Suppressor macrophage (primary cell): ENCODE measurements at places on chromosomes 3 and 15.
A peak's percentile ranks its signal among the peaks of the same experiment; 100 is the strongest.

DNA sequence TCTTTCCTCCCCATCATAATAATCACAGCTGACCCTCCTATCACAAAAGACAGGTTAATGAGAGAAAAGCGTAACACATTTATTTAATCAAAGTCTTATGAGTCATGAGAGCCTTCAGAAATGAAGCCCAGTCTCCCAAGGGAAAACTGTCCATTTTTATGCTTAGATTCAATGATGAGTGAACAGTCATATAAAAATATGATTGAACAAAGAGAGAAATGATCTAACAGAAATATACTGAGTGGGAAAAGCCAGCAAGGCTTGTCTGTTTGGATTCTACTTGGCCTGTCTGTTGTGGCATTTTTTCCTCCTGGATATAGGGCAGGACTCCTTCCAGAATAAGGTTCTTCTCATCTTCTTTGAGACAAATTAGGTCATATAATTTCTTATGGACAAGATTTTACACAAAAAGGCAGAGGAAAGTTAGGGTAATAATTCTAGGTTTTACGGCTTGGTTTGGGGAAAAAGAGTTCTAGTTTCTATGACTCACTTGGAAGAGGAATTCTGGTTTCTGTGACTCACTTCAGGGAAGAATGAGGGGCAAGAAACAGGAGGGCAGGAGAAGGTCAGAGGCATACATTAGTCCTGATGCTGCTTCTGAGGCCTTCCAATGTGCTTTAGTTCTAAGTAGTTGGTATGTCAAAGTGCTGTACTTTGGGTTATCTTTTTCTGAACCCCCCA lies 534.2 kb downstream of the ZIC1 start:
- DNase-seq, result no peak

DNA sequence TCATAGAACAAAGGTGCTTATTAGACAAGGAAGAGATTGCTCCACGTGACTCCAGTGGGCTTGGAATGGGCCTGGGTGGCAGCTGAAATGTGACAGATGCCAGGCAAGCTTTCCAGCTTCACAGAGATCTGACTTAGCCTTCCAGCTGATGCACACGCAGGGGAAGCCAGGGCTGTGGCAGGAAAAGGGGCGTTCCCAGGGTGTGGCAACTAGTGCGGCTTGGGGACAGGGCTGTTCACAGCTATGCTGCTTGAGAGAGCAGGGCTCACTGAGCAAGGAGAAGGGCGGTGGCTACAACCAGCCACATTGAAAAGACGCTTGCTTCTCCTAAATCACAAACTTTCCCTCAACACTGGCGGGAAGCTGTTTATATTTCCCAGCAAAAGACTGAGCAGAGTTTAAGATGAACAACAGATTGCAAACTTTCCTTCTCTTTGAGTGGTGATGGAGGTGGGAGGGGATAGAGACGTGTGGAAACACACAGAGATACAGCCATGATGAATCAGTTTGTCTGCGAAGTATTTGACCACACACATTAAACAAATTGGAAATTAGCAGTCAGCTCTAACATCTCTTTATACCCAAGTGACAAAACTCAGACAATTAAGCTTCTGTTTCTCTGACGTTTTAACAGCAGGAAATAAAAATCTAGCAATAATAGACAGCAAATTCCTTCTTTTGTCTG lies 127.5 kb downstream of the BDH1 start:
- DNase-seq, result peak; percentile 56

DNA sequence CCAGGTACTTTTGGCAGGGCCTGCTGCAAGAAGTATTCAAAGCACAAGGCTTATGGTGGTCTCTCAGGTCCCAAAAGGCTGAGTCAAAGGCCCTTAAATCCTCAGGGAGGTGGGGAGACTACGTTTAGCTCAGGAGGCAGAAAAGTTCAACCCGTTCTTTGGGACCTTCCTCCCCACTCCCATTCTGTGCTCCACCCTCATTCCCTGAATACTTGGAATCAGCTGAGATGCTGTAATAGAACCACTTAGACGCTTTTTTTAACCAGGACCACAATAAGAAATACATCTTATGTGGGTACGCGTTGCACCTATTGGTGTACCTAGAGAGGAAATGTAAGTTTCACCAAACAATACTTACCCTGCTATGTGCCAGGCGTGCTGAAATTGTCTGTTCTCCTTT lies 58.0 kb downstream of the FAM174B start:
- DNase-seq, result no peak

DNA sequence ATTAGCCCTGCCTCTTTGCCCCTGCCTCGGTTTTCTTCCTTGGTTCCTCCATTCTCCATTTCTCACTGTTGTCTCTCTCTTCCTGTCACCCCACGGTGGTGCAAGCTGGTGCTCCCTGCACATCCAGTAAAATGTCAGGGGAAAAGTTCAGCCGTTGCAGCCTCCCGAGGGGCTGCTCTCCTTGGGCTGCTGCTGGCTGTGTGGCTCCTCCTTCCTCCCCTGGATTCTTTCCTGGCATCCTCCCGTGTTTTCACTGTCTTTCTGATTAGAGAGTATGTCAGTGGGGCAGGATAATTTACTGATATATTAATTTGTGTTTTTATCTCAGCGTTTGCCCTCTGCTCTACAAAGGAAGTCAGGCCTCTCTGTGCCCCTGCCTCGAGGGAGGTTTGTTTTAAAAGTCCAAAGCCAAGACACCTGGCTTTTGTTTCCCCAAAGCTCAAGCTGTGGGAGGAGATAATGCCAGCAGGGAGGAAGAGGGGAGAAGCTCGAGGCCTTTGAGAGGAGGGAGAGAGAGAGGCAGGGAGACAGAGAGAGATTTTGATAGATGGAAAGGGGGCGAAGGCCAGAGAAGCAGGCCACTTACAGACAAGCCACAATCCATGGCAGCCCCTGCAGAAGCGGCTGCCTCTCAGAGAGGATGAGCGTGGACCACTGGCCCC lies 150.3 kb upstream of the NR2F2 start:
- DNase-seq, result no peak

DNA sequence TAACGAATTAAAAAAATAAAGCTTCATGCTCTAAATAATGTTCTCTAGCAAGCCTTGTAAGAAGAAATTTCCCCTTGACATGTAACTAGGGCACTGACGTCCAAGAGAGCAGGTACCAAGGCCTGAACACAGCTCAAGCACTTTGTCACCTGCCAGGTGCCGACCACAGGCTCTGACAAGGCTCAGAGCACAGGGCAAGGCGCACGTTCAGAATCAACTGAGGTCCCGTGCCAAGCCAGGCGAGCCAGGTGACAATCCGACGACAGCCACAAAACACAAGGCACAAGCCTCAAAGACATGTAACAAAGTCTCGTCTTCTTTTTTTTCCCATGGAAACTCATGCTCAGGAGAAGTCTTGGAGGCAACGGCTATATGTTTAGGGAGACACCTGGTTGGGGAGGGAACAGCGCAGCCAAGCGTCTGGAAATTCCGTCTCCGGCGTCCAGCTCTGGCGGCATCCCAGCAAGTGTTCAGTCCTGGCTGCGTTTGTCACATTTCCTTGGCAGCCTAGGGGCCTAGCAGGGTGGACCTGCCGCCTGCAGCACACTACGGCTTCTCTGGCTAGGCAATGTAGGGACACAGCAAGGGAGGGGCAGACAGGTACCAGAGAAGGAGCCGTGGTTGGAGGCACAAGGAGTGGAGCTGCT lies 76.7 kb downstream of the ADAMTS17 start:
- DNase-seq, result no peak
